ENCODE measurements at places on chromosomes 7 and 10.

DNA sequence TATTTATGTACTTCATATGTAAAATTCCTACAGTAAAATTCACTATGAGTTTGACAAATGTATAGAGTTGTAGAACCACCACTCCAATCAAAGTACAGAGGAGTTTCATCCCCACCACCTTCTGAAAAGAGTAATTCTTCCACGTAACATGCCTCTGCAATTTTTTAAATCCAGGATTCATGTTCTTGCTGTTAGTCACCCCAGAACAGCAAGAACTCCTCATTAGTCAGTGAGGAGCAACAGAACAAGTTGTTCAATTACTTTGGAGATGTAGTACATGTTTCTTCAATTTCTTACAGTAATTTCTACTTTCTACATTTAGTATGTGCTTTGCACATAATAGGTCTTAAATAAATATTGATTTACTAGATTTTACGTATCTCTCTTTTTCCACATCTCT is 248.1 kb downstream of the ABCA13 start:
- DNase-seq = no peak

- no peak for DNase-seq
Measured at GRCh38 chr10:77911535-77912123, 14.9 kb downstream of the DLG5 start.

DNA sequence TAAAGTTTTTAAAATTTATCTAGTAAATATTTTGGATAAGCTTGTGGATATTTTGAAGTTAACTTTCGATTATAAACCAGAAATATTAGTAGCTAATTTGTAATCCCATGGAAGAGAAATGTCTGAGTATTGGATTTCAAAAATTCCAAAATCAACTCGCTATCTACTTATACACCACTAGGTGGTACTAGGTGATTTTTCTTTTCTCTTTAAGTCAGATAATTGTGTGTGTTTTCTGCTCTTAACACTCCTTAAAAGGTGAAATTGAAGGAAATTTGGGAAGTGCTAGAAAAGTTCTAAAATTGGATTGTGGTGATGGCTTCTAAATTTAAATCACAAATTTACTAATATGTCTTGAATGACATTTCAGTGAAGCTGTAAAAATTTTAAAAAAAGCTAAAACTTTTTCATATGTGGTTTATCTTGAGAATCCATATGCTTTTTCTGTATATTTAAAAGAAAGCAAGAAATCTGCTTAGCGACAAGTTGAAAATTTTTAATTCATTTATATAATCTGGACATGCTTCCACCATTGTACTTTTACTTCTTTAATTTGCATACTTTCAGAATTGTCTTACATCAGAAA is 90.2 kb downstream of the IPMK start:
- DNase-seq = peak; percentile 48

DNA sequence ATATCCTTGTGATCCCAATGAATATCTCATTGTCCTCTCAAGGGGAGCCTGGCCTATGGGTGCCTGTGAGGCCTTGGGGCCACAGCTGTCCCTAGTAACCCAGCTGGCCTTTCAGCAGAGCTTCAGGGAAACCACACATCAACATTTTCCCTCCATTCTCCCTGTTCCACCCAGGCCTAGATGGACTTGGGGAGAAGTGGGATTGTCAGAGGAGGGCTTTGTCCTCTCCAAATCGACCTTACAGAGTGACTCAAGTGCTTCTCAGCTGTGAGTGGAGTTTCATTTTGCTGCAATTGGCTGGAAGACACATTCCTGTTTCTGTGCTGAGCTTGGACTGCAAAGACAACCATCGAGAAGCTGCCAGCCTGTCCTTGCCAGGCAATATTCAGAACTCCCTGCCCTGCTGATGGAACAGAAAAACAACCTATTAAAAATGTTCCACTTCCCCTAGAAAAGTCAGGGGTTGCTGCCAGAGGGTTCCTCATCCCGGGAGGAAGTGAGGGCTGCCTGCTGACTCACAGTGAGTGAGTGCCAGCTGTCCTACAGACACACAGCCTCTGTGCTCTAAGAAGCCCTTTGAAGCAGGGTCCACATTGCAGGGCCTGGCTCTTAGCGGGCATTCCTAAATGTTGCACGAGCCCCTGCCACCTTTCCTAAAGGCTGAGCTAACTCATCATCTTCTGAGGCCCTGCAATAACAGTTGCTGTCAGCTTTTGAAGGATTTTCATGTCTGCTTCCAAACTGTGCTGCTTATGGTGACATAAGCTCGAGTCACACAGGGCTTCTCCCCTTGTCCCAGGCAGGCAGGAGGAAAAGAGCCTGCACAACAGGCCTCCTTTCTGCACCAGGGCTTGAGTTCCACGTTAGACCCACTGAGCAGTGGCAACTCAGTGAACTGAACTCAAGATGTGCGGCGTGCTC is 20.5 kb downstream of the STRA8 start:
- peak; percentile 85 for DNase-seq

GRCh38 chr7:137166363-137166762 is 177.2 kb downstream of the PTN start:
- no peak for DNase-seq

- DNase-seq = peak; percentile 69
Measured at GRCh38 chr10:61140765-61141392, 196.9 kb upstream of the RHOBTB1 start.

Data from lung microvascular endothelial cell (primary cell).